ENCODE measurements at places on chromosomes 2 and 18. TPM values are rescaled to one million over a fixed set of nuclear protein-coding genes. Genes with fewer than 3 reads are reported as not detected.

- DNase-seq = no peak
These were observed 54.9 kb upstream of the MYO3B start for GRCh38 chr2:170122883-170123547.

- no peak for DNase-seq
These were observed 64.0 kb upstream of the ACKR3 start for GRCh38 chr2:236505648-236506047.

GRCh38 chr2:225466891-225467604 lies 67.5 kb downstream of the NYAP2 start:
- DNase-seq = no peak

DNA sequence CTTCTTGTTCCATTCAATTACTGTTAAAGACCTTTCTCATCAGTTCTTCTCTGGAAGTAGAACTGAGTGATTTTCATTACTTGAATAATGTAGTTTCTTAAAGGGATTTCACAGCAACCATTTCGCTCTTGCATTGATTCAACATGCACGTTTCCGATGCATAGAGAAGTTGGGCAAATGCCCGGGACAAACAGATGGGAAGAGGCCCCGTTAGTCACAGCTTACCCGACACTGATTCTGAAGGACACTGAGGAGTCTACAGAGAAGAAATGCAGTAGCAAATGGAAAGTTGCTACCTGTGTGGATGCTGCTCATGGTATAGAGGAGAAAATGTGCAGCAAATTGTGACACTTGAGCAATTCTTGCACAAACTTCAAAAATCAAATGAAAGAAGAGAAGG lies 32.3 kb upstream of the GCG start:
- DNase-seq = no peak

- no peak for DNase-seq
These were observed 744.3 kb downstream of the RNF144A start for GRCh38 chr2:7661502-7661901.

DNA sequence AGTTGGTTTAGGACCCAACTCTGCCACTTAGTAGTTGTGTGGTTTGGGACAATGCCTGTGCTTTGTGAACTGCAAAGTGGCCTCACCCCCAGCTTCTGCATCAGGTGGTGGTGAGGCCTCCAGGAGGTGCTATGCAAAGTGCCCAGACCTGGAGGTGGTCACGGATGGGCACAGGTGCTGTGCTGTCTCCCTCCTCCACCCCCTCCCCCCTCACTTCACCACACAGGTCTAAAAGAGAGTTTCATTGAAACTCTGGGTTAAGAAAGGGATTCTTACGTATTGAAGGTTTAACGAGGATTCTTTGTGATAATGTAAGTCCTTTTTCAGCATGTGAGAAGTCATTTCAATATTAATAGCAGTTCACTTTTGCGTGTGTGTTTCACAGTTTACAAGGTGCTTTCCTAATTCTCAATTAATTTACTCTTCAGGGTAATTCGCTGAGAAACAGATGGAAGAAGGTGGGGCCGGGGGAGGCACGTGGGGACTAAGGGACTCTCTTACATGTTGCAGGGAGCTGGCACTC lies 369.9 kb downstream of the LPIN1 start:
- no peak for DNase-seq

GRCh38 chr2:16495509-16496208 lies 170.0 kb downstream of the CYRIA start:
- no peak for DNase-seq

GRCh38 chr2:40550085-40550484 lies 98.2 kb upstream of the SLC8A1 start:
- DNase-seq = no peak

GRCh38 chr18:23645568-23646175 lies 17.0 kb downstream of the ANKRD29 start:
- no peak for DNase-seq

- no peak for DNase-seq
These were observed 165.6 kb downstream of the TMEFF2 start for GRCh38 chr2:192029089-192029488.

The ATRAID gene
- 59.9 TPM for total RNA-seq

The ERICH2 gene
- total RNA-seq = not detected

The RMND5A gene
- 48.3 TPM for total RNA-seq

The CTNNA2 gene
- not detected for total RNA-seq

The C2orf80 gene
- not detected for total RNA-seq

The RPRD1A gene
- 38.6 TPM for total RNA-seq

All from natural killer cell treated with Interleukin-12 subunit alpha and Interleukin-12 subunit beta and Interleukin-15 and Interleukin-18, amount 100 ng/mL, for 72 hours (primary cell).